ENCODE measurements at places on chromosomes 16 and 17. TPM values are rescaled to one million over a fixed set of nuclear protein-coding genes. Genes with fewer than 3 reads are reported as not detected.

The GPRC5C gene
- 0.25 TPM for total RNA-seq

The SPATA32 gene
- total RNA-seq = not detected

The MPP3 gene
- 6.3 TPM for total RNA-seq

The ZP2 gene
- not detected for total RNA-seq

DNA sequence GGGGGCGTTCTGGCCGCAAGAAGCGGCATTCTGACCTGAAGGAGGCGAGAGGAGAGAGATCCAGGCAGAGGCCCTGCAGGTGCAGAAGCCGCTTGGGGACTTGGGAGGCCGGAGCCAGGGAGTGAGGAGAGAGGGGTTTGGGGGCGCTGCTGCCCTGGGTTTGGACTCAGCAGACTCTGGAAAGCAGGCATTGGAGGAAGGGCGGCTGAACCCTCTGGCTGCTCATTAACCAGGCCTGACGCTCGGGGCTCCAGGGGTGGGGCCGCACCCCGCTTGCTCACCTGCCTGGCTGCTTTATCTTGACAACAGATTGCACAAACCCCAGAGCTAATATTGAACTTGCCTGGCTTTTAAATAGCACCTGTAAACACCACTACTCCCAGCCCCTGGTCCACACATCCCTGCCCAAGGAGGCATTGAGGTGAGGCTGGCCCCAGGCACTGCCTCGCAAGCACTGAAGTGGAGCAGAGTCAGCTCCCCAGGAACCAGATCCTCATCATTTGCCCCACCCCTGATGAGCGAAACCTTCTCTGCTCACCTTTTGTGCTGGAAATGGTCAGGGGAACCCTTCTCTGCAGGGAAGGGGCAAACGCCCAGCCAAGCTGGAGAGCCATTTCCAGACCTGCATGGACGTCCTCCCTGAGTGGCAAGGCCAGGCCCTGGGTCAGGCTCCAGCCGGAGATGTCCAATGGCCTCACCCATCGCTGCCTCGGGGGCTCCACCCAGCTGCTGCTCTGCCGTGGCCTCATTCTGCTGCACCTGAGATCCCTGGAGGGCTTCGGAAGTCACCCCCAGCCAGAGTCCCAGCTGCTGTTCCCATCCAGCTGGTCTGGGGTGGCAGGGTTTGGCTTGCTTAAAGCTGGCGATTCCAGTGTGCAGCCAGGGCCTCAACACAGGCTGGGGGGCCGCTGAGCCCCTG is 190.2 kb upstream of the GSE1 start:
- no peak for DNase-seq
- no peak overlapping the region for H3K27ac ChIP-seq
- no peaks in the 10 kb centered on the region for H3K27me3 ChIP-seq
- no peaks in the 10 kb centered on the region for H3K36me3 ChIP-seq

GRCh38 chr17:67260170-67260987 is 15.4 kb upstream of the HELZ start:
- no peaks in the 10 kb centered on the region for H3K36me3 ChIP-seq
- DNase-seq = peak; percentile 74
- H3K27me3 ChIP-seq = no peaks in the 10 kb centered on the region
- peak overlapping the region; percentile 4 for H3K4me3 ChIP-seq
- peak overlapping the region; percentile 57 for H3K27ac ChIP-seq

GRCh38 chr16:50210266-50211038 is 55.9 kb upstream of the ADCY7 start:
- H3K27ac ChIP-seq = peak overlapping the region; percentile 52
- peaks cover 48% of the 10 kb centered on the region for H3K4me1 ChIP-seq
- no peaks in the 10 kb centered on the region for H3K27me3 ChIP-seq
- H3K36me3 ChIP-seq = peaks cover 14% of the 10 kb centered on the region
- DNase-seq = peak; percentile 94

GRCh38 chr16:67562526-67562917 is at the start of gene CTCF:
Gene CTCF, plus strand, starts transcription at chr16:67562526. Its CDS starts 48,307 bp downstream, at chr16:67610833.
- H3K4me1 ChIP-seq = peaks cover 16% of the 10 kb centered on the region
- peak within 1 kb of the TSS; percentile 98 for H3K27ac ChIP-seq
- no peaks in the 10 kb centered on the region for H3K27me3 ChIP-seq
- peak; percentile 96 for DNase-seq
- no peaks in the 10 kb centered on the region for H3K36me3 ChIP-seq
- peak within 1 kb of the TSS; percentile 94 for H3K4me3 ChIP-seq

The EFCAB3 gene
- total RNA-seq = not detected

DNA sequence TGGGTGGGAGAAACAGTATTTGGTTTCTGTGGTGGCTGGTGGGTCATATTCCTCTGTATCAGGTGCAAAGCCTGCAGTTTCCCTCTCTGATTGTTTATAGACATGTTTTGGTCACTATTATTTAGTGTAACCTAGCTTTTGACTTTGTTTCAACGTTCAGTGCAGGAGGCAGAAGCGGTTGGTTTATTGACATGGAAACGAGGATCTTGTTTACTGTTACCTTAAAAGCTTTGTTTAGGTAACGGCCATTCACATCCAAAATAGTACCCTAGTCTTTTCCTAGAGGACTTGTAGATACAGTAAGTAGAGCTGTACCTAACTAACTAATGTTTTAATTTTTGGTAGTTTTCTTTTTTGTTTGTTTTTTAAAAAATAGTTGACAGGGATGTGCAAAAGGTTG is 3.5 kb downstream of the MSI2 start:
- H3K27me3 ChIP-seq = no peaks in the 10 kb centered on the region
- H3K4me1 ChIP-seq = no peaks in the 10 kb centered on the region
- no peak overlapping the region for H3K27ac ChIP-seq
- H3K36me3 ChIP-seq = no peaks in the 10 kb centered on the region
- H3K4me3 ChIP-seq = no peak overlapping the region

The TMEM100 gene
- 0.76 TPM for total RNA-seq

The CTRB1 gene
- not detected for total RNA-seq

The FA2H gene
- not detected for total RNA-seq

DNA sequence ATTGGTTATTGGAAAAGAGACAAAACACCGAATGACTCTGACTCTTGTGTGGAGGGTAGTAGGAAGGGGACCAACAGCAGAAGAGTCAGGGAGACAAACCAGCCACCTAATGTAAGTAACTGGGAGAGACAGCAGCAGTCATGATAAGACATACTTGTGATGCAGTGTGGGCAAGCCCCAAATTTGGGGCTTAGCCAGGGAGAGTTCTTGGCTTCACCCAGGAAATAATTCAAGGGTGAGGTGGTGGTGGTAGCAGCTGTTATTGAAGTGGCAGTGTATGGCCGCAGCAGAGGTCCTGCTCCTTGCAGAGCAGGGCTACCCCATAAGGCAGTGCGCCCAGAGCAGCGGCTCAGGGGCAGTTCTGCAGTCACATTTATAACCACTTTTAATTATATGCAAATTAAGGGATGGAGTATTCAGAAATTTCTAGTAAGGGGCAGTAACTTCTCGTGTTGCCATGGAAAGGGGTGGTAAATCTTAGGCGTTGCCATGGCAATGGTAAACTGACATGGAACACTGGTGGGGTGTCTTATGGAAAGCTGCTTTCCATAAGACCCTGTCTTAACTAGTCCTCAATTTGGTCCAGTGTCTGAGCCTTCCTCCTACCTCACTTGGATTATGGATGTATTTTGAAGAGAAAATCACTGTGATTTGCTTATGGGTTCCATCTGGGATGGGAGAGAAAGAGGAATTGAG is 317.1 kb downstream of the PHKB start:
- DNase-seq = no peak
- H3K4me3 ChIP-seq = no peak overlapping the region
- no peak overlapping the region for H3K27ac ChIP-seq
- H3K4me1 ChIP-seq = peaks cover 7% of the 10 kb centered on the region
